SK-N-MC (cell line): ENCODE measurements at places on chromosomes 2 and 18.

GRCh38 chr18:31950583-31950982, 7.7 kb upstream of the TRAPPC8 start:
- no peak for DNase-seq

DNA sequence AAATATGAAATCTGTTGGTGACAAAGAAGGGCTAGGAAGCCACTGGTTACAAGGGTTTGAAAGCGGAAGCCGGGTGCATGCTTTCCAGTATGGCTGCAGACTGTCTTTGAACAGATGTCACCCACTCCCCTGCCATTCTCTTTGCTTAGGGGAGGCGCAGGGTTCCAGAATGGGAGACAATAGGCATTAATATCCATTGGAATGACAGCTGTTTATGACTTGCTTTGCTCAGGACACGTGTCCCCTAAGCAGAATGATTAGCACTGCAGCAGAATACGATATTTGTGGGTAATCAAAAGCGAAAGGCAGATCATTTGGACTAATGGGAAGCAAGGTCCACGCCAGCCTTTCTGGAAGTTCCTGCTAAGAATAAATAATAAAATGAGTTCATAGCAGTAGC, 25.8 kb upstream of the NRP2 start:
- no peak for DNase-seq

GRCh38 chr18:74532511-74533025, 1.7 kb upstream of the CNDP1 start:
- DNase-seq, result no peak

GRCh38 chr18:79741362-79741700, 56.4 kb upstream of the KCNG2 start:
- no peak for DNase-seq

DNA sequence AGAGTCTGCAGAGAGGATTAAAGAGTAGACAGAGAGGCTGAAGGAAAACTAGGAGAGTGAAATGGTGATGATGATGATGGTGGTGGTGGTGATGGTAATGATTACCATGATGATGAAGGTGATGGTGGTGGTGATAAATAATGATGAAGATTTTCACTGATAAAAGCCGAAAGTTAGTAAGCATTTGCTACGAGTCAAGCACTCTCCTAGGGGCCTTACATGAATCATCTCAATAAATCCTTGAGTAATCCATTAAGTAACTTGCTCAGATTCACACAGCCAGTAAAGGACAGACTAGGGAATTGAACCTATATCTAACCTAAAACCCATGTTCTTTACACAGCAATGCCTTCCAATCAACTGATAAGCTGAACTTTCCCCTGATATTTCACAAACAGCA, 106.7 kb upstream of the PGAP1 start:
- DNase-seq, result no peak

GRCh38 chr18:3819961-3820360, 370.0 kb downstream of the TGIF1 start:
- no peak for DNase-seq

DNA sequence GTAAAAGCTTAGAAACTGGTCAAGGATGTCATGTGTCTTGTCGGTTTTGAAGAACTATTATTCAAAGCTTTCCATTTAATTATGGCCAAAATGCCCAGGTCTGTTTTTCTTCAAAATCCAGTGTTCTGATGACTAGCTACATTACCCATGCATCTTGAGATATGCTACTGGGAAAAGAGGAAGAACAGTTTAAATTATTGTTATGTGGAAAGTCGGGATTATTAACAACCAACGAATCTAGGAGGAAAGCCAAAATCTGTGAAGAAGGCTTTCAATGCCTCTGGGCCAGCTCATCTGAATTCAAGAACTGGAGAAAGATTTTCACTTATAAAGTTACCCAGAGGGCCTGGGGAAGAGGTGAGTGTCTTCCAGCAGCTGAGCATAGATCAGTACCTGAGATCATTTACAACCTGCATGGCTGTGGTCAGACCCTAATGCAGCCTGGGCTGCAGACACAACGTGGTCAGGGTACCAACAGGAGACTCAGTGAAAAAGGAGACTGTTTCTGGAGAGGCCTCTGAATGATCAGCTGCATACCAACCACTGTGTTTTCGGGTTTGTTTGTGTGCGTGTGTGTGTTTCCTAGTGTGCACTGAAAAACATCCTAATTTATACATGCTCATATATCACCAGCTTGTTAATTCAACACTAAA, 308.5 kb downstream of the NRXN1 start:
- no peak for DNase-seq

GRCh38 chr2:46841621-46842020, 74.0 kb downstream of the MCFD2 start:
- no peak for DNase-seq

GRCh38 chr2:15494877-15495276, 66.3 kb downstream of the NBAS start:
- DNase-seq, result no peak

DNA sequence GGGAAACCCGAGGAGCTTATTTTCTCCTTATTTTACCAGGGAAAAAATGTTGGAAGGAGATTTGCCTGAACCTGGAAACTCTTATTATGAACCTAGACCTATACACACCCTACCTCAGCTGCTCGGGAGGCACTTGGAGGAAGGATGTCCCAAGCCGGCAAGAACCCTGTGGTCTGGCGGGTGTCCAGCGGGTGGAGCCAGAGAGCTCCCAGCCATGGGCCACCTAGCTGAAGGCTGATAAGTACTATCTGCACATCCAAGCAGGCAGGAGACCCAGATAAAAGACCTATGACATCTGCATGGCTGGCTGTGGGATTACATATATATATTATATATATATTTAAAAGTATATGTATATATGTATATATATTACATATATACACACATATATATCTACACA, 1.1 kb upstream of the SLC14A1 start:
- DNase-seq, result peak; percentile 5

- no peak for DNase-seq
These were observed 1.7 kb downstream of the LYPD1 start for GRCh38 chr2:132668189-132668823.

DNA sequence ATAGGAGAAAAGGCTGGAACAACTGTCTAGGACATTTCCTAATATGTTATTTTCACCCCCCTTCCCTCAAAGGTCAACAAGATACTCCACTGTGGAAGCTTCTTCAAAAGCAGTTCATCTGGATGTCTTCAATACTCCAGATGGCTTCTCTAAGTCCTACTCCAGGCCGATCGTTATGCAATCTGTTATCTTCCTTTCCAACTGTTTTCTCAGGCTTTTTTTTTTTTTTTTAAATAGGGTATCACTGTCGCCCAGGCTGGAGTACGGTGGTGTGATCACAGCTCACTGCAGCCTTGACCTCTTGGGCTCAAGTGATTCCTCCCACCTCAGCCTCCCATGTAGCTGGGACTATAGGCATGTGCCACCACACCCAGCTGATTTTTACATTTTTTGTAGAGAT, 26.3 kb downstream of the ATP8B1 start:
- no peak for DNase-seq

DNA sequence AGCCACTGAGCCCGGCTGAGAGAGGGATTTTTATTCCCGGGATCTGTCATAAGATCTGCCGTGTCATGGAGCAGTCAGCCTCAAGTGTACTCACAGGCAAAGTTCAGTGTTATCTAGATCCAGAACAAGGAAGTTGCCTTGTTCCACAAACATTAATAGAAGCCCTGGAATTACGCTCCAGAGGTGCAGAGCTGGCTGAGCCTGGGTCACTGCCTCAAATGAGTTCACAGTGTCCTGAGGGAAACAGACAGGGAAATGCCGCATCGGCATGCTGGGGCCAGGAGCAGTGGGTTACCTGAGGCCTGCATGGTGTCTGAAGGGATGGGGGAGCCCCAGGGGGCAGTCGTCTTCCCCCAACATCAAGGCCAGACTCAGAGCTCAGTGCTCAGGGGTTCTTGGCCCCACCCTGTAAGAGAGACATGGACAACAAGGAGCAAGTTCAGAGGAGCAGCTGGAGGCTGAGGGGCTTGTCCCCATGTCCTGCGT, 42.7 kb upstream of the ODC1 start:
- no peak for DNase-seq

DNA sequence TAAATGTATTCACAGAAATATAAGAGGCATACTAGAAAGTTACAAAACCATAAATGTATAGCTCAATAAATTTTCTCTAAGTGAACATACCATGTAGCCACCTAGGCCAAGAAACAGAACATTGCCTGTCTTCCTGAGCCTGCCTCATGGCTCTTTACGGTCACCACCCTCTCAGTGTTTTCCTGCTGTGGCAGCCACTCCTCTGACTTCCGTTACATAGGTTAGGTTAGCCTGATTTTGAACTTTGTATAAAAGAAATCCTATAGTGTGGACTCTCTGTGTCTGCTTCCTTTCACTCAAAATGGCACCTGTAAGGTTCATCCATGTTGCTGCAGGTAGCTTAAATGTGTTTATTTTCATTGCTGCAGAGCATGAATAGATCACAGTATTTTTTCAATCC, 11.6 kb upstream of the ST3GAL5 start:
- DNase-seq, result no peak

DNA sequence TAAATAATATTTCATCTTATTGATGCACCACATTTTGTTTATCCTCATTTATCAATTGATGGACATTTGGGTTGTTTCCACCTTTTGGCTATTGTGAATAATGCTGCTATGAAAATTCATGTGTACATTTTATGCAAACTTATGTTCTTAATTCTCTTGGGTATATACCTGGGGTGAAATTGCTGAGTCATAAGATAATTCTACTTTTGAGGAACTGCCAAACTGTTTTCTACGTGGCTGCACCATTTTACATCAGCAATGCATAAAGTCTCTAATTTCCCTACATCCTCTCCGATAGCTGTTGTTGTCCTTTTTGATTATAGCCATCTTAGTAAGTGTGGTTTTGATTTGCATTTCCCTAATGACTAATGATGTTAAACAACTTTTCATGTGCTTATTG, 116.5 kb upstream of the DLX2 start:
- DNase-seq, result no peak

DNA sequence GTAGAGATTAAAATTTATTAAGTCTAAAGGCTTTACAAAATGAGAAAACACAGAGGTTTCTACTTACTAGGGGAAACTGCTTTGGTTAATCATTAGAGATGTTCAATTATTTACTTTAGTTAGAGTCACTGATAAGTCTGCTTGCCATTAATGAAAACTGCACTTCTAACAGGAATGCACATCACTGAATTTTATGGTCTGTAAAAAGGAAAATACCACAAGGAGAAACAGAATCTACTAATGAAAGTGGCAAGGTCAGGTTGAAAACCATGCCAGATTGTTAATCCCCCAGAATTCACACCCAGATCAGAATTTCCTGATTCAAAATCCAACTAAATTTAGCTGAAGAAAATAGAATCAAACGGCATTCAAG, 90.5 kb upstream of the GRB14 start:
- DNase-seq, result no peak

DNA sequence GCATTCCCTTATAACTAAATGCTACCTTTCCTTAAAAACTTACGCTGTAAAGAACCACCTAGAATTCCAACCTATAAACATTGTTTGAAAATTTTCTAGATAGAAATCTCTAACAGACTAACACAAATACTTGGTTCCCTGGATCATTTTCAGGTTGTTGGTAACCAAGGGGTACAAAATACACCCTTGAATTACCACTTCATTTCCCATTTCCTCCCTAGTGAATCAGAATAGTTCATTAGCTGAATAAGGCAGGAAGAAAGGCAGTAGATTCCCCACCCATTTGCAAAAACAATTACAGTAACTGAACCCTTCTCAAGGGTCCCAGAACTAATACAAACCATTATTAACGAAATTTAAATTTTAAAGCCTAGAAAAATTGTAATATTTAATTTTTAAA, 5.5 kb downstream of the MEX3C start:
- DNase-seq, result no peak

DNA sequence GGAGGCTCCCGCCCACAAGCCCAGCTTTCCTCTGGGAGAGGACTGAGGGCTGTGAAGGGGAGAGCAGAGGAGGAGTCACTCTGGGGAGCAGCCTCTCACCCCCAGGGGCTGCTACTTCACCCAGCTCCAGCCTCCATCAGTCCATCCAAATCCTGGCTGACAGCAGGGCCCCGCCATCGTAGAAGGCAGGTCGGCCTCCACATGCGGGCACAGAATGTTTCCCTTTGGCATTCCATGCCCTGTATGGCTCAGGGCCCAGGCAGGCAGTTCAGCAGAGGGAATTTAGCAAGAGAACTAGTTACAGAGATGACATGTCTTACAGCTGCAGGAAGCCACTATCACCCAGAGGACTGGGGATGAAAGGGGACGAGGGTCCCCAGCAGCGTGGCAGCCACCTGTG, 6.4 kb upstream of the ODC1 start:
- DNase-seq, result no peak

- DNase-seq, result no peak
These were observed 65.2 kb downstream of the COPS8 start for GRCh38 chr2:237150831-237151375.

- DNase-seq, result no peak
These were observed 72.5 kb upstream of the RGPD5 start for GRCh38 chr2:109721626-109722025.

GRCh38 chr2:220887876-220888275, 684.2 kb downstream of the EPHA4 start:
- DNase-seq, result no peak

GRCh38 chr2:68901199-68901514, 30.0 kb upstream of the BMP10 start:
- no peak for DNase-seq

GRCh38 chr18:57437766-57438671, 2.8 kb downstream of the ONECUT2 start:
- no peak for DNase-seq

DNA sequence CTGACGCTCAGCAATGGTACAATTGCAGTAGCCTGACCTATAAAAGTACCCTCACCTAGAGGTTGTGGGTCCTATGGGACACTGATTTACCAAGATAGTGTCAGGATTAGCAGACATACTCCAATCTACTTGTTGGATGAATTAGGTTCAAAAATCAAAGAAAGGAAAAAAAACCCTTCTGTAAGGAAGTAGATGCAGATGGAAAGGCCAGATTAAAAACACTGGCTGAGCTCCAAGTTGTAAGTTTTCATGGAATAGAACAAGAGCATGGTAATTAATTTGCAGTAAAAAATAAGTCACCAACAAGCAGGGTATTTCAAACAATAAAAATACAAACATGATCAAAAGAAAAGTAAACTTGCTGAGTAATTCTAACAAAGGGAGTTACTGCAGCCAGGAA, 26.4 kb downstream of the IDH1 start:
- no peak for DNase-seq
